ENCODE measurements at places on chromosomes 16 and 17.

GRCh38 chr16:12837291-12837690 is 33.6 kb upstream of the CPPED1 start:
- DNase-seq: no peak

- peak; percentile 86 for DNase-seq
Measured at GRCh38 chr17:17356149-17356930, 53.2 kb downstream of the NT5M start.

DNA sequence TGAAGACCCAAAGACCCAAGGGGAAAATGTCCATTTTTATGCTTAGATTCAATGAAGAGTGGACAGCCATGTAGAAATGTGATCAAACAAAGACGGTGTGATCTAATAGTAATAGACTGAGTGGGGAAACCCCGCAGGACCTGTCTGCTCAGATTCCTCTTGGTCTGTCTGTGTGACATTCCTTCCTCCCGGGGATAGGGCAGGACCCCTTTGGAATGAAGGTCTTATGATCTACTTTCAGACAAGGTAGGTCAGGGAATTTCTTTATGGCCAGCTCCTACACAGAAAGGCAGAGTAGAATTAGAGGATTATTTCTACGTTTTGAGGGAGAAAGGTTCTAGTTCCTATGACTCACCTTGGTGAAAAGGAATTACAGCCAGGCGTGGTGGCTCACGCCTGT is 267.6 kb downstream of the STX8 start:
- no peak for DNase-seq

DNA sequence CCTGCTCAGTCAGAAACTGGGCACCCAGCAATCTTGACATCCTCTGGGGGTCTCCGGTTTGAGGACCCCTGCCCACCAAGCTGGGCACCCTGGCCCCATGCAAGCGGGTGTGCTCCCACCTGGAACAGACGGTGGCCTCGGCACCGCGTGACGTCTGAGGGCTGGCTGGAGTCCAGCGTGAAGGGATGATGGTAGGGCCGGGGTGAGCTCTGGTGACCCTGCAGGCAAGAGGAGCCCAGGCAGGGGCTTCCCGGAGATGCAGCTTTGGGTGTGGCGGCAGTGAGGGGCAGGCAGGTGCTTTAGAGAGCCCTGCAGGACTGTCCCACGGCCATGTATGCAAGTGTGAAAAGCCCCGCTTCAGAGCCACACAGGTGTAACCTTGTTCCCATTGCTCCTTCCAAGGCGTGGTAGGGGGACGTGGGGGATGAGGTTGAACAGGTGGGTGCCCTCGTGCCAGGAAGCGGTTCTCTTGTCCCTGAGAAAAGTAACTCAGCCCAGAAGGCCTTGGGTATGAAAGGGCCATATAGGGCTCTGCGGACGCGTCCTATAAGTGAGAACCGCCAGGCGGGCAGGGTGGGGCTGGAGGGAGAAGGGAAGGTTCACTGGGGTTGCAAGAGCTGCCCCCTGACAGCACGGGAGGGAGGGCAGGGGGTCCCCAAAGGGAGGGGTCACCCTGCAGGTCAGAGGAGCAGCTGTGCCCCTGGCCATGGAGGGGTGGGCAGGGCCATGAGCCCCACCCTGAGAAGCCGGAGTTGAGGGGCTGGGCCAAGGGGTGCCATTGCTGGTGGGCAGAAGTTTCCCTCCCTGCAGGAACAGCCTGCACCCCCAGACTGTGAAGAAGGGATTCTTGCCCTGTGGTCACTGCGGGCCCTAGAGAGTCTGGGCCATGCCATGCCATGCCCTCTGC is 9.2 kb downstream of the RGS11 start:
- no peak for DNase-seq

DNA sequence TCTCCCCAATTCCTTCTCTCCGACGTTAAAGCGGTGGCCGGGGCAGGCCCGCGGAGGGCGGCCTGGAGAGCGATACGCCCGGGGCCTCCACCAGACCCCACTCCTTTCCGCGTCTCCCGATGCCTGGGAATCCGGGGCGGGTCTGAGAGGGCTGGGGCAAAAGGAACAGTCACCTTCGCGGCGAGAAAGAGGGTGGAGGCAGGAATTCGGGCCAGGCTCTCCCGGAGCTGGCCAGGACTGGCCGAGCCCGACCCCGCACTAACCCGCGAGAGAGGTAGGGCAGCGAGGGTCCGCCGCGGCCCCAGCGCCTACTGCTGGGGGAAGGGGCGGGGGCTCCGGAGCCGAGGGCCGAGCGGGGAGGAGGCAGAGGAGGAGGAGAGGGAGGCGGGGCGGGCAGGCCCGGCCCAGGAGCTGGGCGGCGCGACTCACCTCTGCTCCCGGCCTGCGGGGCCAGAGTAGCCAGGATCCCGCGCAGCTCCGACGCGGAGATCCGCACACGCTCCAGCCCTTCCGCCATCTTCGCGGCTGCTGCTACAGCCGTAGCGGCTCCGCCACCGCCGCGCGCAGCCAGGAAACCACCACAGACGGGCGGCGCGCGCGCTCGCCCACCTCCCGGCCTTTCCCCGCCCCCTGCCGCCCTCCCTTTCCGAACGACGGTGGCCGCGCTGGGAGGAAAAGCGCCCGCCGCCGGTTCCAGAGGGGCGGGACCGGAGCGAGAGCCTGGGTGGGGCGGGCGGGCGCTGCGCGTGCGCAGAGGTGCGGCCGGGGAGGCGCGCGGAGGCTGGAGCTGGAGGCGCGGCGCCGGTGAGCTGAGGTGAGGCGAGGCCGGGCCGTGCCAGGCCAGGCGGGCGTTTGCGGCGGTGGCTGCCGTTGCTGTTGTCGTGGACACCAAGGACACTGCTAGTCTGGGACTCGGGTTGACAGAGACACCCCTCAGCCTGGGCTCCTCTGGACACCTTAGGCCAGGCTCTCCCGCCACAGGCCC is at the start of the genes SMG6 and SRR:
Gene SMG6 (minus strand): TSS at position 582 of the 985 bp plus-strand sequence. CDS start 65 bp downstream, at position 517.
Gene SRR (plus strand): TSS at position 747 of the 985 bp plus-strand sequence. CDS start 11,611 bp downstream, outside the sequence.
- DNase-seq: peak; percentile 96

DNA sequence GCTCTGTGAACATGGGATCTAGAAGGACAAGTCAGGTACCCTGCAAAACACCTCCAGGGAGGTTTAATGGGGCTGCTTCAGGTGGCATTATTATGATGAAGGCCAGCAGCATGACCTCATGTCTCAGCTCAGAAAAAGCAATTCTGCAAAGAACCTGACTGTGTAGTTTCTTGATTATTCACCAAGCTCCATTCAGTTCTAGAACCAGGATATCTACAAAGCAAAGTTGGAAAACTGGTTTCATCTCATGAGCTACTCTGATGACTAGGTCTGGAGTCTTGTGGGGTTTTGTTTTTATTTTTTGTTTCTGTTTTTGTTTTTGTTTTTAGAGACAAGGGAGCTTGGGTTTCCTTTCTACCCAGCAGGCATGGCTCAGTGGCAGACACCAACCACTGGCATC is 19.0 kb upstream of the LRRC37A3 start:
- DNase-seq: no peak
